ENCODE measurements at places on chromosomes 1 and 21.

- no peak for DNase-seq
Measured at GRCh38 chr1:18707696-18708257, 77.1 kb downstream of the PAX7 start.

DNA sequence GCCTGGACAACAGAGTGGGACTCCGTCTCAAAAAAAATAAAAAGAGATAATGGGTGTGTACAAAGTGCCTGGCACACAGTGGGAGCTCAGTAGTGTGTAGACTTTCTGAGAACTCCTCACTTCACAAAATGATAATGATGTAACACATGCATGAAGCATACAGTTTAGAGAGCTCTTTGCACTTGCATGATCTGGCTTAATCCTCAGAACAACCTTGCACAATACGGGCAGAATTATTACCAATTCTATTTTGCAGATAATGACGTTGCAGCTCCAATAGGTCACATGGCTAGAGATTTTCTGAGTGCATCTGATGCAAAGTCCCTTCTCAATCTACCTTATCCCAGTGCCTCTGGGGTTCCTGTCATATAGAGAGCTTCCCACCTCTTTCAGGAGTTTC is 71.4 kb downstream of the CD247 start:
- no peak for DNase-seq

DNA sequence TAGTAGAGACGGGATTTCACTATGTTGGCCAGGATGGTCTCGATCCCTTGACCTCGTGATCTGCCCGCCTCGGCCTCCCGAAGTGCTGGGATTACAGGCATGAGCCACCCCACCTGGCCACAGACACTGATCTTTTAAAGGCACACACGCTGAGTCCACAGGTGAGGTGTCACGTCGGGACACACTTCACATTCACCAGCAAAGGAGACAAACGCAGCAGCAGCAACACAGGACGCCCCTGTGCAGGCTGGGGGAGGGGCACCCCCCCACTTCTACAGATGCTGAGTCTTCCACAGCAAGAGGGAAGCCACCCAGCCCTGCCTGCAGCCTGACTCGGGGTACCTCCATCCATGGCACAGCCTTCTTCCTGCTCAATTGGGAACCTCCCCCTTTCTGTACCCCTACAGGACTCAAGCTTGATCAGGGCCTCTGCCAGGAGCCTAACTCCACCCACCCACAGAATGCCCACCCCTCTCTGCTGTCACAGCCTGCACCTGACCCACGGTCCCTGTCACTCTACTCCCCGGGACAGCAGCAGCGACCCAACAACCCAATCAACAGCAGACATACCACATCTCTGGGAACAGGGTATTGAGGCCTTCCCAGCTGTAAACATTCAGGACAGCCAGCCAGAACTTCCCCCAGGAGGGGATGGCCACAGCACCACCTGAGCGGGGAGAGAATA is 9.5 kb downstream of the LSS start:
- no peak for DNase-seq

DNA sequence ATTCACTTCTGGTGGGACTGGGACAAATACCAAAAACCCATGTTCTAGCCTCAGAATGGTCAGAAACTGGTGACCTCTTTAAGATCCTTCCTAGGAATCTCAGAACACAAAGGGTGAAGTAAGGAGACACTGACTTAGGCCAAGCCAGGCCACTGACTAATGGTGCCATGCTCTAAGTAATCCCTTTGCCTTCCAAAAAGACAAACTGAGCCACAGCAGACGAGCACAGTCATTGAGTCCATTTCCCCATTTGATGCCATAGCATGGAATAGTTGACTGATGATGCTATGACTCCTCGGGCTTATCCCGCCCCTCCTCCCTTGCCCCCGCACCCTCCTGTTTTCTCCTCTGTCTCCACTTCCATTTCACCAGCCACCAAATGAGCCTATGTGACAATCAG is 145.8 kb upstream of the ZNF648 start:
- no peak for DNase-seq

DNA sequence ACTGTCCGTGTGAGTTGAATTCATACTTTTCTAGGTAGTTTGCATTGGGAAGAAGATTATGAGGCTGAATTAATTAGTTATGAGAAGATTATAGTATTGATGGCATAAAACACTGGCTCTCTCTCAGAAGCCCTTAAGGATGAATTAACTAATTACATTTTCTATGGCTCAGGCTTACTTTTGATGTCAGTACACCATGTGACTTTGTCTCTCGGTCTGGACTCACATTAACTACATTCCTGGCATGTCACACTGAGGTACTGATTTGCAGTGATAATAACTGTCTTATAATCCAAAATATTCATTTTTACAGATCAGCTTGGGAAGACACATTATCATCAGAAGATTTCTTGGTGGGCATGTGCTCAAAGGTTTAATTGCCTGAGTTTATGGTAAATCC is 362.2 kb downstream of the ZP4 start:
- DNase-seq = no peak

- no peak for DNase-seq
Measured at GRCh38 chr1:225435487-225435886, 7.6 kb upstream of the LBR start.

DNA sequence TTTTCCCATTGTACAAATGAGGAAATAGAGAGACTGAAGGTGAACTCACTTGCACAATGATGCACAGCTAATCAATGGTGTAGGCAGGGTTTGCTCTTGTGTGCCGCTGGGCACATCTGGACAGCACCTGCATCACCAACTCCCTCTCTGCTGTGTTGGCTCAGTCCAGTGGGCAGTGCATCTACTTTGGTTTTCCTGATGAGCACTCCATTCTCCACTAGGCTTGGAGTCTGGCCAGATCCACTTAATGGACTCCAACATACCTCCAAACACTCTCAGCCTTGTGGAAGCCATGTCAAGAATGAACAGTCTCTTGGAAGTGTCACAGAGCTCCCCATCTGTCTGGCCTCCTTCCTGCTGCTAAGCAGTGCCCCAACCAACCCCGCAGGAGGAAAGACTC is 152.2 kb downstream of the HIVEP3 start:
- DNase-seq = no peak

GRCh38 chr1:19066248-19066873 is 109.9 kb upstream of the IFFO2 start:
- DNase-seq = no peak

GRCh38 chr1:62637392-62638105 is 40.2 kb downstream of the ANGPTL3 start:
- no peak for DNase-seq

DNA sequence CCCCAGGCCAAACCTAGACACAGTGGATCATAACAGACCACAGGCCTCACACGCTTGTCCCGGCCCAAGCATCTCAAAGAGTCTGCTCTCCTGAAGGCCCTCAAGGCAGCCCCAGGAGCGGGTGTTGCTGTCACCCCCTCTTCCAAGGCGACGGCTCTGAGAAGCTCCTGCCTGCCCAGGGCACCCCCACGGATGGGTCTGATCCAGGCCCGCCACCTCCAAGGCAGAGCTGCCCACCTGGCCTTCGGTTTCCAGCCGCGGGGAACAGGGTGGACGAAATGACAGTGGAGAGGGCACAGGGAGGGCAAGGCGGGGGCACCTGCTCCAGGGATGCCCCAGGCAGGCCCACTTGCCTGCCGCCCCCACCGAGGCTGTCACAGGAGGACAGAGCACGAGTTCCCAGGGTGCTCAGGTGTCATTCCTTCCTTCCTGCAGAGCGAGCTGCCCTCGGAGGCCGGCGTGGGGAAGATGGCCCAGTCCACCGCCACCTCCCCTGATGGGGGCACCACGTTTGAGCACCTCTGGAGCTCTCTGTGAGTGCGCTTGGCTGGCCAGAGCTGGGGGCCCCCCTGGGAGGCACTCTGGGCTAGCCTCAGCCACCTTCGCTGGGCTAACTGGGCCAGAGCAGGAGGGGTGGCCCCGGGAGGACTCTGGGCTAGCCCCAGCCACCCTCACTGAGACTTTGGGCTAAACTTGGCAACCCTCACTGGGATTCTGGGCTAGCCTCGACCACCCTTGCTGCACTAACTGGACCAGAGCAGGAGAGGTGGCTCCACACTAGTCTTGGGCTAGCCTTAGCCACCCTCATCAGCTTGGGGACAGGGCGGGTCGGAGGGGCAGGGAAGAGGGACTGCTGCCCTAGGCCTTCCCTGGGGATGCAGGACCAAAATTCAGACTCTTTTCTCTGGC is 29.8 kb downstream of the TP73 start:
- DNase-seq = no peak
